ENCODE measurements at places on chromosomes 4 and X.

GRCh38 chr4:169251291-169252235, 19.2 kb downstream of the SH3RF1 start:
- no peak for DNase-seq

DNA sequence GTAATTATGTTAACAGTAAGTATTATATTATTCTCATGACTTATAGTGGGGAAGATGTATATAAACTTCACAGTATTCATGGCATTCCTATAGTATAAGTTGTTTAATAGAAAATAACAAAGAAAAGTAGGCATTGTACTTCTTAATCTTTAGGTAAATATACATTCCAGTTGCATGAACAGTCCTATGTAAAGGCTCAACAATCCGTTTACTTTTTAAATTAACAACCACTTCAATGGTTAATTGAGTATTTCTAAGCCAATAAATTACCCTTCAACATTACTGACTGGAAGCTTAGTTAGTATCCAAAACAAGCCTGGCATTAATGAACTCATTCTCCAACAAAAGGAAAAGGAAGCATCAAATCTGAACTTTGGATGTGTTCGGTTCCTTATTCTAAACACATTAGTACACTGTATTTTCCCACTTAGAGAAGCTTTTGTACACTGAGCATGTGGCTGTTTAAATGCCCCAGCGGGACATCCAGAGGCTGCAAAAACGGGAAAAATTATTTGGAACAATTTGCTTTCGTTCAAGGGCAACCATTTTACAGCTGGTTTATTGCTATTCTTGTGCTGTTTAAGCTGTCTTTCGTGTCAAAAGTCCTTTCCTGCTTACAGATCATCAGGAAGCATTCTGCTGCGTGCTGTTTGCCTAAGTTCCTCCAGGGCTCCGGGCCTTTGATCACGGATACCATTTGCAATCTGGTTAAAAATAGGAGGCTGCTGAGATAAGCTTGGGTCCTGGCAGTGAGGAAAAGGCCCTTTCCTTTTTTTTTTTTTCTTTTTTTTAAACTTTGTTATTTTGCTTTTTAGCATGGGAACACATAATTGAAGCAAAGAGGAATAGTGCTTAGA, 460.3 kb downstream of the SPRY1 start:
- DNase-seq = peak; percentile 50

GRCh38 chrX:34612036-34612435, 45.0 kb downstream of the TMEM47 start:
- peak; percentile 19 for DNase-seq

DNA sequence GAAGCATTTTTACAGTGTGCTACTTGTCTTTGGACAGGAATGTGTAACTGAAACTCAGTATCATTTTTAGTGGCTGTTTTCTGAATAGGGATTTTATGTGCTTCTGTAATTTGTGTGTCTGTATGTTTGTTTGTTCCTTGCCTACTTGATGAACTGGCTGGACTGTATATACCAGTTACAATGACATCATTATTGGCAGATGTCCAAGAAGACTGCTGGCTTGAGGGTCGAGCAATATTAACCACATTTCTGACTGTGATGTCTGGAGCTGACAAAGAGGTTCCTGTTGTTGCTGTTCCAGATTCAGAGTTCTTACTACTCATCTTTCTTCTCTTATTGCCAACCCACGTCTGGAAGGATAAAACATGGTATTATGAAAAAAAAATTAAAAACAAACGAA, 33.0 kb downstream of the HDX start:
- peak; percentile 74 for DNase-seq

DNA sequence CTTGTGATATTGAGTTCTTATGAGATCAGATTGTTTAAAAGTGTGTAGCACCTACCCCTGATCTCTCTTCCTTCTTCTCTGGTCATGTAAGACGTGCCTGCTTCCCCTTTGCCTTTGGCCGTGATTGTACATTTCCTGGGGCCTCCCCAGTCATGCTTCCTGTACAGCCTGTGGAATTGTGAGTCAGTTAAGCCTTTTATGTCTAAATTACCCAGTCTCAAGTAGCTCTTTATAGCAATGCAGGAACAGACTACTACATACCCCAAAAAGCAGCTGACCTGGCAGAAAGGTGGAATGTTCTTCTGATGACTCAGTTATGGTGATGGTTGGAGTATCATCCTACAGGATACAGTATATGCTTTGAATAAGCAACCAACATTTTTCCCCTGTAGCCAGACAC, 11.4 kb upstream of the MCUB start:
- peak; percentile 94 for DNase-seq

DNA sequence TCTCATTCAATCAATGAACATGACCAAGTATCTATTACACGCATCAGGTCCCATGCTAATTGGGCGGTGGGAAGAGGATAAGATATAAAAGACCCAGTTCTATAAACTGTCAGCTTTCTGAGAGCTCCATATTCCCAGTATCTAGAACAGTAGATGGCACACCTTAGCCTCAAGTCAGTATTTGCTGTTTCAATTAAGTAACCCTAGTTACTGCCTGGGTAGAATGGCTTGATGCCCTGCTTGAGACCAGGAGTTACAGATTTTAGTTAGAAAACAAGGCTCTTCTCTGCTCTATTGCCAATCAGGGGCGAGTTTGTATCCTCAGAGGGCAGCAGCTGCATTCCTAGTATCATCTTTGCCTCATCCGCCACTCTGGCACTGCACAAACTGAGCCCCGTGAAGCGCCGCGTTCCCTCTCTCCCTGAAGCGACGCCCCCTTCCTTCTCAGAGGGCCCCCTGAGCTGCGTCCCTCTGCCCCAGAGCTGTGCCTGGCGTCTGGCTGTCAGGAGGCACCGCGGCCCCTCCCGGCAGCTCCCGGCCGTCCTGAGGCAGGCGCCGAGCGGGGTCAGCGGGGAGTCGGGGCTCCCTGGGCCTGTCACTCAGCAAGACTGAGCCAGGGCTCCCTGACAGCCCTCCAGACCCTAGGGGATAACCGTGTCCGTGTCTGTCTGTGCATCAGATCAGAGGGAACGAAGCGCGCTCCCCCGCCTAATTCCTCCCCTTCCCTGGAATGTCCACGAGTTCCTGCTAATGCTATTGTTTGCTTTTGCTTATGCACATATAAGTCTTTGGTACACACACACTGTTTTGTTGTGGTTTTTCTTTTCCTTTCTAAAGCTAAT, 212.4 kb upstream of the TTC29 start:
- peak; percentile 24 for DNase-seq

DNA sequence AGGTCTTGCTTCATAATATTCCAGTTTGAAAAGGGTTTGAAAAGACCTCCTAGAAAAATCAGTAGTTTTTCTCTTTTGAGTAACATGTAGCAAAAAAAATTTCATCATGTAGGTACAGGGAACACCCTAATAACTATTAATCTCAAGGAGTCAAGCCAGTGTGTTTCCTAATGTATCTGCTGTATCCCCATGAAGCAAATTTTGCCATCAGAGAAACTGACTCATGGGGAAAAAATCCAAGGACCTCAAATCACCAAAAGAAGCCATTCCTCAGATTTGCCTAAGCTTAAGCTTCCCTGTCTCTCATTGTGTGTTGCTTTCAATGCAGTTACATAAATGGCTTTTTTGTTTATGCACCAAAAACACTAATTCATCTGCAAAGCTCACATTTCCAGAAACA, 29.7 kb downstream of the F9 start:
- DNase-seq = peak; percentile 8

DNA sequence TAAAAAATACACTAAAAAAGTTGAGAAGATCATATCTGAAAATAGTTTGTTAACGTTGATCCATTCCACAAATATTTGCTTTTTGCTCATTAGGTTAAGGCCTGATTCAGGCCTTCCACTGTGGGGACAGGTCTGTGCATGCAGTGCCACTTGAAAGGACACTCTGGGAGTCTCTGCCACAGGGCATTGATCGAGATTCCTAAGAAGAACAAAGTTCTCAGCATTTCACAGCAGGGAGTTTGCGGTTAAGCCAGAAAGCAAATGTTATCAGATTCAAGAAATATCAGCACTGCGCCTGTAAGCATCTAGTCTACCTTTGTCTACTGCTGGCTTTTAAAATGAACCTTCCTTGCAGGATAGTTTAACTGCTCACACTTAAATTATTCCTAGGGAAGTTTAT, 62.2 kb upstream of the TNIP3 start:
- no peak for DNase-seq

DNA sequence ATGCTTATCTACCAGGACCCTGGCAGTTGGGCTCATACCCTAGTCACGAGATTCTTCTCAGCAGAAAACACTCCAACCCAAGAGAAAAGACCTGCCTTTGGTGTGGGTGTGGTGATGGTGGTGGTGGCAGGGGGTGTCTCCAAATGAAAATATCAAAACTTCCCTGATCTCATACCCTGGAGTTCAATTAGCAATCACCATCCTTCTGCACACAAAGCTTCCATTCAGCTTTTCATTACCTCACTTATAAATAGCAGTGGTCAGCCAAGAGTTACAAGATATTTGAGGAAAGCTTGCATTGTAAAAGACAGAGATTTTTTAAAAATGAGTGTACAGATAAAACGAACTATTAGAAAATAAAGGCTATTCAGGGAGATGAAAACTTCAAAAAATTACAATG, 580.8 kb upstream of the MAGEB2 start:
- DNase-seq = peak; percentile 8

DNA sequence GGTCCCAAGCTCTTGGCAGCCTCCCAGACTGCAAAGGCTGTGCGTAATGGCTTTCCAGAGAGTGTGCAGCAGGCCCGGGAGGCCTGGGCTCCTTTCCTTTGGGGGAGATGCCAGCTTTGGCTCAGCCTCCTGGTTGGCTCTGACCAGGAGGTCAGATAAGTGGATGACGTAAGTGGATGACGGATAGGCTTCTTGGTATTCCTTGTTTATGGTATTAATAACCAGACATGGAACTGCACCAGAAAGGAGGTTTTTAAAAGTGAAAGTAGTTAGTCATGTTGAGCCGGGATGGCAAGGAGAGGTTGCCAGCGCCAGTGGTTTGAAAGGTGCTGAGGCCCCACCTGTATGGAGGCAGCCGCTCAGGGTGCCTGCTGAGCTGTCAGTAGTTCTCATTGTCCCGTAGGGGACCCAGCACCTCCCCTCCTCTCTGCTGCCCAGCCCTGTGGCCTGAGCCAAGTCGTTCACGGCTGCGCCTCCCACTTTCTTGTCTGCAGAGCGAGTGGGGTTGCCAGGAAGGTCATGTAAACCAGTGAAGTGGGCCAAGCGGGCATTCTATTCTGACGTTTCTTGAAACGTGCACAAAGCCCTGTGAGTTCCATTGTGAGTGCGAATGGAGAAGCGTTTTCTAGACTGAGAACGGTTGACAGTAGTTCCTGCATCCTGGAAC, 28.7 kb upstream of the STOX2 start:
- peak; percentile 65 for DNase-seq

GRCh38 chrX:40189637-40190036, 91.9 kb upstream of the BCOR start:
- DNase-seq = no peak

DNA sequence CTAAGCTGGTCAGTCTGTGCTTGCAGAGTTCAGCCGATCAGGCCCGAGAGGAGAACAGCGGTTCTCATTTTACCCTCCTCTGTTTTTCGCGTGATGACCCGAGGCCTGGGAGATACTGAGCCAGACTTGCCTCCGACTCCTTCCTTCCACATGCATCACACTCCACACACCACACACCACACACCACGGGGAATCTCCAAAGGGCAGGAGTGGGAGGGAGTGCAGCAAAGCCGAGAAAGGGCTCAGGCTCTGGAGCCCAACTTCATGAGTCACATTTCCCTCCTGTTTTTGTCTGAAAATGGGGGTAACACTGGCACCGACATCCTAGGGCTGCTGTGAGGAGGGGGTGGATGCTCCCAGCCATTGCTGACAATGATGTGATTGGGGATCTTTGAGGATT, 38.9 kb downstream of the TKTL1 start:
- no peak for DNase-seq

GRCh38 chr4:113256946-113257345, 207.5 kb downstream of the ANK2 start:
- no peak for DNase-seq

- DNase-seq = no peak
Measured at GRCh38 chrX:30822764-30823163, 66.3 kb downstream of the TAB3 start.

DNA sequence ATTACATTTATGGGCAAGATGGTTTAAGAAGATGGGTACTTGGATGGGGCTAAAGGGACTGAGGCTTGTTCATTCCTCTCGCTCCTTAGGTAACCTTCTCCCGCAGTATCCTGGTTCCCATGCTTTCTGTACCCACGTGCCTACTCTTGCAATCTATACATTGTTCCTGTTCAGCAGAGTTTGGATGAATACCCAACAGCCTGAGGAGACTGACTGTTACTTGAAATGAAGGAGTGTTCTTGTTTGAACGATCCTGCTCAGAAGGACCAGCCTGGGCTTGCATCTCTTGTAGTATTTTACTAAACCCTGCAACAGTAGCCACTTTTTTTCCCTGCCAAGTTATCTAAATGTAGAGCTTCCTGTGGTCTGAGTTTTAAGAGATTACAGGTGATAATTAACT, 33.7 kb upstream of the ADH6 start:
- no peak for DNase-seq

GRCh38 chrX:15507005-15507404, 6.4 kb downstream of the BMX start:
- DNase-seq = no peak

- DNase-seq = no peak
Measured at GRCh38 chrX:122512561-122513072, 671.5 kb upstream of the GRIA3 start.

- DNase-seq = no peak
Measured at GRCh38 chr4:25487155-25487554, 110.1 kb downstream of the ANAPC4 start.

- DNase-seq = peak; percentile 95
Measured at GRCh38 chr4:168634276-168634802, 137.5 kb downstream of the PALLD start.

GRCh38 chr4:153137159-153137558, 67.1 kb upstream of the TRIM2 start:
- DNase-seq = peak; percentile 92

- no peak for DNase-seq
Measured at GRCh38 chrX:3584415-3584996, 128.9 kb downstream of the PRKX start.

DNA sequence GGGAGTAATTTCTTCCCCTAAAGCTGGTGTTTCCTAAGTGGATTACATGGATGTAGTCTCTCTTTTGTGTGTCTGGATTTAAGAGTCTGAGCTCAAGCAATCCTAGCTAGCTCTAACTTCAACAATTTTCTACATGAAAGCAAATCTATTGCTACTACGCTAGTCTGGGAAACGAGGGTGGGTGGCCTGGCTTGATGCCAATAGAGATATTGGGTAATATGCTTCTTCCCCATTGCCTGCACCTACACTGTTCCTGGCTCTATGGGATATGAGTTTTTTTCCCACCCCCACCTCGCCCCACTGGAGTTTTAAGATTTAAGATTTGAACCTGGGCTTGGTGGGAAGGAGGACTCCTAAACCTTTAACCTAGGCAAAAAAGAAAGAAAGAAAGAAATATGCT, 158.8 kb downstream of the RBM46 start:
- no peak for DNase-seq
